ENCODE measurements at places on chromosomes 3 and 15.

DNA sequence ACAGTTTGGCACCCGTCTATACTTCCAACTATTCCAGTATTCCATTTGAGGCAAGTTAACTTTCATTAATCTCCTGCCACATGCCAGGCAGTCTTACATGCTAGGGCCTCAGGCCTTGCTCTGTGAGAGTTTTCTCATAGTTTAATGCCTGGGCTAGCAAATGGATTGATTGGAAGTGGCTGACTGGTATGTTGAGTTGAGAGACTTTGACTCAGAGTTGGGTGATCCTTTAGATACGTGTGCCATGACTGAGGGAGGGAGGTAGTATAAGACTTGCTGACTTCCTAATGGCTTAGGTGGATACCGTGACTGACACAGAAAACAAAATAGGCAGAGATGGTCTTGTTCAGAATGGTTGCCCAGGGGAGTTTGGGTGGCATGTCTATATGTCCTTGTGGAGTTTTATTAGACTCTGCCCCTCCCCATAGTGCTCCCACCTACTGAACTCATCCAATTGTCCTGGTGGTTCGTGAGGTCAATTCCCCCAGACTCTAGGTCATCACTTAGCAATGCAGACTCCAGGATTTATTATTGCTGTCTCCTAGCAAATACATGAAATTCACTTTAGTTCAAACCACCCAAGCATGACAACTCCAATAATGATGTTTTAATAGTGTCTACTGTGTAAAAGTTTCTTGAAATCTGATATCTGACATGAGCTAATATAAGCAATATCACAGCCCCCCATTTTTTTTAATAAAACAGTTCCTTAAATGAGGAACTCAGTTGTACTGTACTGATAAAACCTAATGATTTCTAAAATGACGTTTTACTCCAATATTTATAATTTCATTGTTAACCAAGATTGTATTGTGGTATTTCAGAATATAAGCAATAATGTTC lies 413.9 kb upstream of the MDFIC2 start:
- DNase-seq = no peak

GRCh38 chr3:45178183-45179023 lies 32.2 kb upstream of the CDCP1 start:
- DNase-seq = no peak

DNA sequence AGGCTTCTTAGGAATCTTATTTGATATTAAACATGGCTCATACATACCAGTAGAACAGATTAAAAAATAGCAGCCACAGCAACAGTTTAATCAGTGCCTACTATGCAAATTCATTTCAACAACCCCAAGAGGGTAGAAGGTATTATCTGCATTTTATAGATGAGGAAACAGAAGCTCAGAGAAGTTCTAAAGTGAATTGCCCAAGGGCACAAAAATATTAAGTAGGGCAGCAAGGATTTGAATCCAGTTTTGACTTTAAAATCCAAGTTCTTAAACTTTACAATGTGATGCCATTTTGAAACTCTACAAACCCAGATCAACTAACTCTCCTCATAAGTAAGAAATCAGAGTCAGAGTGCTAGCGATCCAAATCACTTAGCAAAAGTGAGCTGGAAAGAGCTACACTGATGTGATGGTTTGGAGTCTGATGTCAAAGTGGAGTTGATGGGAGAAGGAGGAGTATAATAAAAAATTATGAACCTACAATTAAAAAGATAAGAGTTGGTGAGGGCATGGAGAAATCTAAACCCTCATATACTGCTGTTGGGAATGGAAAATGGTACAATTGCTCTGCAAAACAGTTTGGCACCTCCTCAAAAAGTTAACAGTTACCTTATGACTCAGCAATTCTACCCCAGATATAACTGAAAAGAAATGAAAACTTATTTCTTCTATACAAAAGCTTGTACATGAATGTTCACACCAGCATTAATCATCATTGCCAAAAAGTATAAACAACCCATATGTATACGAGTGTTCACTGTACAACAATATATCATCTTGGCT lies 51.0 kb upstream of the PLXND1 start:
- DNase-seq = no peak

GRCh38 chr3:132870541-132870940 lies 148.3 kb upstream of the NPHP3 start:
- DNase-seq = no peak

GRCh38 chr3:193641440-193641775 lies 48.4 kb downstream of the OPA1 start:
- DNase-seq = no peak

- DNase-seq = no peak
These were observed 121.8 kb upstream of the NLGN1 start for GRCh38 chr3:173275740-173276139.

DNA sequence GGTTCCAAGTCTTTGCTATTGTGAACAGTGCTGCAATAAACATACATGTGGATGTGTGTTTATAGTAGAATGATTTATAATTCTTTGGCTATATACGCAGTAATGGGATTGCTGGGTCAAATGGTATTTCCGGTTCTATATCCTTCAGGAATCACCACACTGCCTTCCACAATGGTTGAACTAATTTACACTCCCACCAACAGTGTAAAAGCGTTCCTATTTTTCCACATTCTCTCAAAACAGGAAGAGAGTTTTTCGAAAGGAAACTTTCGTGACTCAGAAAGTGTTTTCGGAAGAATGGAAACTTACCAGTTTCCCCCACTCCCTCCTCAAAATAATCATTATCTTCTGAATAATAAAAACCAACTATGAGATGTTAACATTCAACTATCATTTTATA lies 205.8 kb downstream of the ALCAM start:
- DNase-seq = no peak

DNA sequence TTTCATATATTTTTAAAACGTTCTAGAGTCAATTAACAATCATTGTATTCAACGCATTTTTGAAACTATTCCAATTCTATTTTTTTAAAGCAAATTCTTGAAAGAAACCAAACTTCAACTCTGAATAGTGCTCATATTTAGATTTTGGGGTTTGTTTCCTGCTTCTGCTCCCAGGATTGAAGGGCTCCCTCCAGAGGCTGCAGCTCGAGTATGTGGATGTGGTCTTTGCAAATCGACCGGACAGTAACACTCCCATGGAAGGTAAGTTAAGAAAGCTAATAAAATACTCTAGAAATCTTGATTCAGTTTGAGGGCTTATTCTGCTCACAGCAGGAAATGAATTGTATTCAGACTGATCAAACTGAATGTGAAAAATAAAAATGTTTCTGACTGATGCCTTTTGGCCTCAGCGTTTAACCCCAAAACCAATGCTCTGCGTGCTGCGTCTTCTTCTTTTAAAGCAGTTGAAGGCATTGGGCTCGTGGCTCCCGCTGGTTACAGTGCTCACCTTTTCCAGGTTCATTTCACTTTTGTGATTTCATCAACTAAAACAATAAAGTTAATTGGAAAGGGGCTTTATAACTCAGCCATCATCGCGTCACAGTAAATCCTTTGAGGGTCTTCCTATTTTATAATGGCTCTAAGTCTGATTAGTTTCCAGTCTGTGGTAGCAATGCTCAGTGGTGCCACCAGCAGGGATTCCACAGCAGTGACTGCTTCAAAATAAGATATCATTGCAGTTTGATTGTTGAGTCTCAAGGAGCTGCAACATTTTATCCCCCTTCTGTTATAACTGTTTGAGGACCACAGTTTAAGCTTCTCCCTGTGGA lies 80.1 kb downstream of the SSR3 start:
- no peak for DNase-seq

DNA sequence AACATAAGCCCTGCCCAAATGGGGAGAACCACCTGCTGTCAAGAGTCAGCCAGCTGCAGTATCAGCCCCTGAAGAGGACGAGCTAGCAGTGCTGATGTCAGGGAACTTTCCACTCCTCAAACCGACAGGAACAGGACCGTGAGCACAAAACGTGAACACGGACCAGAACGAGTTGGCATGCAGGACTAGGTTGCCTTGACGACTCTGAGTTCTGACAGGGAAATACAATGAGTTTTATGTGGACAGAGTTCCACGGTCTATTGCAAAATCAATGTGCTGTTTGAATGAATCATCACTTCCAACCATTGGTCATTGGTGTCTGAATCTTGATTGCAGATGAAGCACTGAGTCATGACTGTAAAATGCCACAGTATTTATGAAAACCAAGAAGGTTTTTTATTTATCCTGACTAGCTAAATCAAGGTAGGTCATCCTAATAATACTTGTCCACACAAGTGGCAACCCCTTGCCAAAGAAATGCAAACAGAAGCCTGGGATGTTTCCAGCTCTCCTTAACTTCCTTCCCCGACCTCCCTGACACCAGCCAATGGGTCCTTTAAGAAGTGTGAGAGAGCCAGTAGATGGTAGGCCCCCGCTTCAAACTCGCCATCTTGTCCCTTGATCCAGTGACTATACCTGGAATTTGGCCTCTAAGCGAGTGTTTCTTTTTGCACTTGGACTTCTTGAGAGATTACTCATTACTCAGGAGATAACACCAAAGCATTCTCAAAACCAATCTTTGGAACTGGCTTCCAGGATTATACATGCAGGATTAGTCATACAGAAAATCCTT lies 119.6 kb downstream of the ASB7 start:
- no peak for DNase-seq

- no peak for DNase-seq
These were observed 14.6 kb downstream of the ZNF710 start for GRCh38 chr15:90015749-90016148.

- no peak for DNase-seq
These were observed 232.8 kb upstream of the NR2F2 start for GRCh38 chr15:96097661-96098060.

DNA sequence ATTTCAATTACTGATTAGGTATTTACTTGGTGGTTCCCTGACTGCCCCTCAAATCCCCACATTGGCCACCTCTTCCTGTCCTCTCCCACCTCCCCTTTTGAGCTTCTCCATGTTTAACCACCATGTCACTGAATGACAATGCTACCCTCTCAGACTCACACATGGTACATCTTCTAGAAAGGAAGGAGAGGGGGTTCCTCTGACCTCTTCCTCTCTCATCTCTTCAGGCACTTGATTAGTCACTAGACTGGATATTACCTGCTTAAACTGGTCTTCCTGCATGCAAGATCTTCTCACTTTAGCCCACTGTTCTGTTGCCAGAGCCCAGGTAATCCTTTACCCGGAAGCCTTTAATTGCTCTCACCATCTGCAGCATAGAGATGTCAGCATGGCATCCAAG lies 64.9 kb downstream of the DIPK2A start:
- DNase-seq = no peak

All from stimulated activated CD4-positive, alpha-beta T cell treated with anti-CD3 and anti-CD28 coated beads, Interleukin-12 subunit alpha, Interleukin-12 subunit beta, amount 100 ng/mL, for 48 hours (primary cell).